ENCODE measurements at places on chromosomes 11 and 22. TPM values are rescaled to one million over a fixed set of nuclear protein-coding genes. Genes with fewer than 3 reads are reported as not detected.

DNA sequence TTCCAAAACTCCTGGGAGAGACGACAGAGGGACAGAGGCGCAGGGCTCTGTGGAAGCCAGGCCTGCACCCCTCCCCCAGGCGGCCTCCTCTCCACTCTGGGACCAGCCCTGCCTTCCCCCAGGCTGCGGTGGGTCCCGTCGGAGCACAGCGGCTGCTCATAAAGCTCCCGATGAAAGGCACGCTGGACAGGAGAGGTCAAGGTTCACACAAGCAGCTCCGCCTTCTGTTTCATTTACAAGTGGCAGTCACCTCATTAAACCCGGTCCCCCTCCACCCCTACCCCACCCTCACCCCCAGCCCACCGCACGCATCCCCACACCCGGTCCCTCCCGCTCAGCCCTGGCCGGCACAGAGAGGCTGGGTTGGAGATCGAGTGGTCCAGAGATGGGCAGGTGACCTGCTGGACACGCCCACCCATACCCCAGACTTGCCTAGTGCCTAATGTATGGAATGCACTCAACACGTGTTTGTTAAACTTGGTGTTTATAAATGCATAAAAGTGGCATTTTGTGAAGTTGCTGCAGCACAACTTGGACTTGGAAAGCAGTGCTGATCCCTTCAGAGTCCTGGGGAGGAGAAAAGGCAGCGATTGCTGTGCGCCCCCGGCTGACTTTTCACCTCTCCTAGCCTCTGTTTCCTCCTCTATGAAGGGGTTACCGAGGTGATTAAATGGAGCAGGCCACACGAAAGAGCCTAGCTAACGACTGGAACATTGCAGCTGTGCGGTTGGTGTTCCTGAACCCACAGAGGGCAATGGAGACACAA is 26.0 kb downstream of the RPUSD4 start:
- H3K4me1 ChIP-seq, result peaks cover 10% of the 10 kb centered on the region
- DNase-seq, result no peak
- no peaks in the 10 kb centered on the region for H3K27me3 ChIP-seq
- H3K36me3 ChIP-seq, result no peaks in the 10 kb centered on the region
- no peak overlapping the region for H3K4me3 ChIP-seq

GRCh38 chr11:57792060-57792541 is 30.5 kb downstream of the CTNND1 start:
- H3K27ac ChIP-seq, result peak overlapping the region; percentile 63
- H3K4me3 ChIP-seq, result no peak overlapping the region
- H3K4me1 ChIP-seq, result no peaks in the 10 kb centered on the region
- peaks cover 23% of the 10 kb centered on the region for H3K36me3 ChIP-seq
- DNase-seq, result peak; percentile 80

Gene BDNF
- polyA plus RNA-seq, result not detected

DNA sequence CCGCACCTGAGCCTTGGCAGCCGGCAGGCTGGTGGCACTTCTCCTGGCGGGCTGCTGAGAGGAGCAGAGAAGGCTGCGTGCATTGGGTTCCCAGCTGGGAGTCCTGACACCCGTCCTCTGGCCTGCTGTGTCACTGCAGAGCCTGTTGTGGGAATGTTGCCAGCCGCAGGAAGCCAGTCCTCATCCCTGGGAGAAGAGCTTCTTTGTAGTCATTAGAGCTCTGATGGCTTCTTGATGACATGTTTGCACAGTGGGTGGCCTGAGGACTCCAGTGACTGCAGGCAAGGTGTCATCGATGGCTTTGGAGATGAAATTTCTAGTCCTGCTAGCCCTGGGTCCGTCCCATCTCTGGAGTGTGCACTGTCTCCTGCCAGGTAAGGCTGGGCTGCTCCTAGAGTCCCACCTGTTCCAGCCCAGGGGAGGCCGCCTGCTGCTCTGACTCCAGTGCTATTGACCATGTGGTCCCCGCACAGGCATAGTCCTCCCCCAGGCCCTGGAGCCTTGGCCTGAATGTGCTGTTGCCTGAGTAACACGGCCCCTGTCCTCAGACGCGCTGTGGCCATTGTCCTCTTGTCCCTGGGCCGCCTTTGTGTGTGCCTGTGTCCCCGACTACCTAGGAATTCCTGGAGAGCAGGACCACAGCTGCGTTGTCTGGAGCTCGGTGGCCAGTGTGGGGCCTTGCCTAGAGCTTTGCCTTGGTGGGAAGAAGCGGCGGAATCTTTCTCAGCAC is 129.2 kb downstream of the CACNA1I start:
- no peak overlapping the region for H3K27ac ChIP-seq
- no peaks in the 10 kb centered on the region for H3K27me3 ChIP-seq
- DNase-seq, result no peak
- H3K4me1 ChIP-seq, result no peaks in the 10 kb centered on the region
- H3K4me3 ChIP-seq, result no peak overlapping the region

DNA sequence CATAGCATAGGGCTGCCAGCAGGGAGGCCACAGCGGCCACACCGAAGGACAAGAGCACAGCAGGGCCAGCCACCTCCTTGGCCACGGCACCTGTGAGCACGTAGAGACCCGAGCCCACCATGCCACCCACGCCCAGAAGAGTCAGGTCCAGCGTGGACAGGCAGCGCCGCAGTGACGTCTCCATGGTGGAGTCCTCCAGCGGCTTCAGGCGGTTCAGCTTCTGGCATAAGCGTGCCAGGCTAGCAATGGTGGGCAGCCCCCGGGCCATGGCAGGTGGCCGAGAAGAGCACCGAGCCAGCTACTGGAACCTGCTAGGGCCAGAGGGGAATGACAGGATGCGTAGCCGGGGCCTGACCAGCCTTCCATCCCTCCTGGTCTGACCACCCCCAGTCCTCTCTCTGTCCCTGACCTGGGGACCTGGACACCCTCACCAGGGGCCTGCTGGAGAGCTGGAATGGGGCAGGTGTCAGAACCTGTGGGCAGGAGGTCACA is 770 bp downstream of the SLC7A4 start:
- no peaks in the 10 kb centered on the region for H3K4me1 ChIP-seq
- H3K36me3 ChIP-seq, result no peaks in the 10 kb centered on the region
- no peak for DNase-seq
- no peak overlapping the region for H3K4me3 ChIP-seq
- peaks cover 41% of the 10 kb centered on the region for H3K27me3 ChIP-seq
- H3K27ac ChIP-seq, result no peak overlapping the region

- no peak overlapping the region for H3K27ac ChIP-seq
- DNase-seq, result no peak
- H3K4me1 ChIP-seq, result peaks cover 16% of the 10 kb centered on the region
- no peaks in the 10 kb centered on the region for H3K27me3 ChIP-seq
These were observed 15.6 kb upstream of the ARHGEF17 start for GRCh38 chr11:73292525-73292894.

Gene NNMT
- 28.0 TPM for polyA plus RNA-seq

DNA sequence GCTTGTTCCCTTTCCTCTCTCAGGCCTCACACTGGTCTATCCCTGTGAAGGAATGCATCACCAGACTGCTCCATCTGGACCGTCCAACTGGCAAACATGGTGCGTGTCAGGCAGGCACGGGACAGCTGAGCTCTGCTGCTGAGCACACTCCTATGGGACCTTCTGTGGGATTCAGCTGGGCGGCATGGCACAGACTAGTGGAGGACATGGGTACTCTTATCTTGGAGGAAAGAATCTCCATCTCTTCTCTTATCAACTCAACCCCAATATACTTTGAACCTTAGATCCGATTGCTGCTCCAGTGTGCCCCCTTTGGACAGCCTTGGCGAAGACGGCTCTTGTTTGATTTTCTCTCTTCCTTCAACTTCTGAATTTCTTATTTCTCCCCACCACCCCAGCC is 593.6 kb downstream of the ETS1 start:
- no peaks in the 10 kb centered on the region for H3K27me3 ChIP-seq
- H3K36me3 ChIP-seq, result no peaks in the 10 kb centered on the region
- H3K27ac ChIP-seq, result no peak overlapping the region
- no peaks in the 10 kb centered on the region for H3K4me1 ChIP-seq
- H3K4me3 ChIP-seq, result no peak overlapping the region
- no peak for DNase-seq

- DNase-seq, result peak; percentile 43
- H3K4me3 ChIP-seq, result no peak overlapping the region
- H3K36me3 ChIP-seq, result no peaks in the 10 kb centered on the region
- H3K4me1 ChIP-seq, result no peaks in the 10 kb centered on the region
- no peaks in the 10 kb centered on the region for H3K27me3 ChIP-seq
These were observed 42.1 kb upstream of the MYEOV start for GRCh38 chr11:69251639-69252489.

- H3K36me3 ChIP-seq, result no peaks in the 10 kb centered on the region
- H3K4me1 ChIP-seq, result peaks cover 4% of the 10 kb centered on the region
- no peak overlapping the region for H3K4me3 ChIP-seq
- no peak overlapping the region for H3K27ac ChIP-seq
- H3K27me3 ChIP-seq, result peaks cover 18% of the 10 kb centered on the region
These were observed 538.3 kb downstream of the OPCML start for GRCh38 chr11:132993991-132994502.

Gene SERPING1
- polyA plus RNA-seq, result 147 TPM

Gene TMEM151A
- polyA plus RNA-seq, result not detected

DNA sequence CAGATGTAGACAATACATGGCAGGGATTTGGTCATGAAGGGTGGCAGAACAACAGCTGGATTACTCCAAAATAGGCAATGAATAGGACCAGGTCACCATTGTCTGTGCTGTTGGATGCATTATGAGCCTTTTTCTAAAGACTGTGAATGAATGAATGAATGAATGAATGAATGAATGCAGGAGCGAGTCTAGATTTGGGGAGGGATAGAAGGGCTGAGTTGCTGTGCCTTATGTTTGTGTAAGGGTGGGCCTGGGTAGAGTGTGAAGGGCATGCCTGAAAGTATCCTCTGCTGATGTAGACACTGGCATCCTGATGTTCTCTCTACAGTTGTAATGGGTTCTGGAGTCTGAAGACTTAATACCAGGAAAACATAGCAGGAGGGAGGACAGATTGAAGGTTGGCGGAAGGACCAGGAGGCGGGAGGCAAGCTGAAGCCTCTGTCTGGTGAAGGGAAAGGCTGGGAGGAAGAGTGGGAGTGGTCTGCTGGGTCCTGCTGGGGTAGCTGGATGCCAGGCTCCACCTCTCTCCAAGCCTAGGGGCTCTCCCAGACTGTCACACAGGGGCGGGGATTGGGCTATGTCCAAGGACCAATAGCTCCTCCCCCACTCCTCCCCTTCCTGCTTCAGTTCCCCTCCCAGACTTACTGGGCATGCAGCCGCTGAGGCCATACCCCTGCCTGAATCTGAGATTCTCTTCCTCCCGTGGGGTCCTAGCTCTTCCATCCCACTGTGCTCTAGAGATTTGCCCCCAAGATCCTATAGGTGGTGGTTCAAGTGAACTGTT is 4.8 kb downstream of the TRIM3 start:
- H3K4me1 ChIP-seq, result peaks cover 29% of the 10 kb centered on the region
- H3K27ac ChIP-seq, result peak overlapping the region; percentile 56
- peaks cover 8% of the 10 kb centered on the region for H3K36me3 ChIP-seq
- DNase-seq, result peak; percentile 92
- no peaks in the 10 kb centered on the region for H3K27me3 ChIP-seq

- no peak overlapping the region for H3K4me3 ChIP-seq
- DNase-seq, result no peak
- peaks cover 50% of the 10 kb centered on the region for H3K4me1 ChIP-seq
- no peaks in the 10 kb centered on the region for H3K36me3 ChIP-seq
- H3K27me3 ChIP-seq, result no peaks in the 10 kb centered on the region
These were observed 2.7 kb downstream of the TMEM134 start for GRCh38 chr11:67466367-67466766.

- no peak for DNase-seq
- H3K27me3 ChIP-seq, result no peaks in the 10 kb centered on the region
- H3K27ac ChIP-seq, result no peak overlapping the region
- no peak overlapping the region for H3K4me3 ChIP-seq
These were observed 2082.7 kb upstream of the RAG2 start for GRCh38 chr11:38680746-38681145.

- DNase-seq, result no peak
- no peak overlapping the region for H3K4me3 ChIP-seq
- no peaks in the 10 kb centered on the region for H3K36me3 ChIP-seq
- no peaks in the 10 kb centered on the region for H3K4me1 ChIP-seq
- H3K27ac ChIP-seq, result no peak overlapping the region
These were observed 57.5 kb downstream of the ANO1 start for GRCh38 chr11:70135625-70136059.

Gene UPB1
- polyA plus RNA-seq, result not detected

- H3K27me3 ChIP-seq, result no peaks in the 10 kb centered on the region
- no peak for DNase-seq
- no peaks in the 10 kb centered on the region for H3K4me1 ChIP-seq
- no peaks in the 10 kb centered on the region for H3K36me3 ChIP-seq
- no peak overlapping the region for H3K4me3 ChIP-seq
These were observed 91.6 kb downstream of the FAR1 start for GRCh38 chr11:13760115-13760514.

DNA sequence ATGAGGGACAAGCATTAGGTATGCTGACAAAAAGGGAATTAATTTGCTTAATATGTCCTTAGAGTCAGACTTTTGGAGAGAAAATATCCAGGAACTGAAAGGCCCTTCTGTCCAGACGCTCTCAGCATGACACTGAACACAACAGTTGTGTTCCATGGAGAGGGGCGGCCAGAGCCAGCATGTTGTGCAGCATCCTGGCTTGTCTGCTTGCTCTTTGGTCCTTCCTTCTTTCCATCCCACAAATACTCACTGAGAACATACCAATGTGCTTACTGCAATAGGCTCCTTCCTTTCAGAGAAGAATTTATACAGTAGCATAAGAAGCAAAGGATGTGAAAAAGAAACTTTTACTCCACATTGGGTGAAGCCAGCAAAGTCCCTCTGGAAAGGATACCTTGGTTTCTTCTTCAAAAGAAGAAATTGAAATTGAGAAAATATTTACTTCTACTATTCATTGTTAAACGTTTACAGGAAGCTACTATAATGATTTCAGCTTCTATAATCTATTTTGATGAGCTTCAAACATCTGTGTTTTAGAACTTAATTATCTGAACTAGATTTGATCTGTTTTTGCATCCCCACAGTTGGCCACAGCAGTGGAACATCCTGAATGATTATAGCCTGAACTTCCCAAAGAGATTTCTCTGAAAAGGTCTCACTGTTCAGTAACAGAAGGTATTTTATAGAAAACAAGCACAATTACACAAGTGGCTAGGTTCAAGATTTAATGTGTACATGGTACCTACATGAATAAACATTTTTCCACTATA is 304.1 kb upstream of the PITPNB start:
- no peak overlapping the region for H3K27ac ChIP-seq
- H3K4me1 ChIP-seq, result peaks cover 32% of the 10 kb centered on the region
- H3K36me3 ChIP-seq, result no peaks in the 10 kb centered on the region
- H3K4me3 ChIP-seq, result no peak overlapping the region
- DNase-seq, result no peak
- no peaks in the 10 kb centered on the region for H3K27me3 ChIP-seq

DNA sequence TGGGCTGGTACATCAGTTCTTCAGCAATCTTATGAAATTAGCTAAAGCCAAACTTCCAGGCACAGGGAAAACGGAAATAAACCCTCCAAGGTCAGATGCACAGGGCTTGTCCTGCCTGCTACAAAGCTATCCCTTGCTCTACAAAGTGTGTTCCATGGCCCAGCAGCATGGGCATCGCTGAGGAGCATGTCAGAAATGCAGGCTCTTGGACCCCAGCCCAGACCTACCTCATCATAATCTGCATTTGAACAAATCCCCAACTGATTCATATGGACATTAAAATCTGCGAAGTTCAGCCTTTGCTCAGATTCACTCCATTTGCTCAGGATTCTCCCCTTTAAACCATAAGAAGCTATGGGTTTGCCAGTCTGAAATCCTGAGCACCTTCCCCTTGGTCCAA is 129.7 kb upstream of the CSNK2A3 start:
- no peaks in the 10 kb centered on the region for H3K36me3 ChIP-seq
- no peak overlapping the region for H3K4me3 ChIP-seq
- no peak overlapping the region for H3K27ac ChIP-seq
- H3K4me1 ChIP-seq, result no peaks in the 10 kb centered on the region
- H3K27me3 ChIP-seq, result no peaks in the 10 kb centered on the region

GRCh38 chr11:33617672-33618350 is 82.8 kb downstream of the C11orf91 start:
- no peak overlapping the region for H3K4me3 ChIP-seq
- H3K36me3 ChIP-seq, result no peaks in the 10 kb centered on the region
- DNase-seq, result no peak
- no peak overlapping the region for H3K27ac ChIP-seq
- H3K4me1 ChIP-seq, result no peaks in the 10 kb centered on the region

Data from sigmoid colon (tissue), 7 donors.